ENCODE measurements at places on chromosomes 2 and 18. TPM values are rescaled to one million over a fixed set of nuclear protein-coding genes. Genes with fewer than 3 reads are reported as not detected.

- peak; percentile 93 for DNase-seq
Measured at GRCh38 chr2:70029814-70030409, 57.4 kb upstream of the PCBP1 start.

DNA sequence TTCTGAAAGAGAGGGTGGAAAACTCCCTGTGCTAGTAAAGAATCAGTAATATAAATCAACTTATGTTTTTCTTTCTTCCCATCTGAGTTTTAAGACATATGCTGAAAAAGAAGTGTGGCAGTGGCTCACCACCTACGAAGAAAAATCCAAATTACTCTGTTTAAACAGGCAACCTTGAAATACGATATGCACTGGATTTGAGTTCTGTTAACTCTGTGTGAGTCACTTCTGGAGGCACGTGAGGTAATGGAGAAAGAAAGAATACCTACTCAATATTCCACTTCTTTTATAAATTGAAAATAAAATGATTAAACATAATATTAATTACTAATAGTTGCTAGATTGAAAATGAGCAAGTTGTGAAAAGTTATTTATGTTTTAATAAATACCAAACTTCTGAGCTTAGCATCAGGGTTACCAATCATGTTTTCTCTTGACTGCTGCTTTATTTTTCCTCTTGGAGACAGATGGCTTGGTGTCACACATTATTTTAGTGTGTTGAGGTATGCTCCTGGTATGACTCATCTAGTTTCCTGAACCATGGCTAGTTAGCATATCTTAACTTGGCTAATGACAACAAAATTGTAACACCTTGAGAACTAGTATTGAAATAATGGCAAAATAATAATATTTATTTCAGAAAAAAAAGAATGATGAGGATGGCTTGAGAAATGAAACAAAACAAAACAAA is 1705.5 kb upstream of the PIK3C3 start:
- DNase-seq: no peak

GRCh38 chr2:206798000-206798399 is 32.6 kb downstream of the FASTKD2 start:
- no peak for DNase-seq

DNA sequence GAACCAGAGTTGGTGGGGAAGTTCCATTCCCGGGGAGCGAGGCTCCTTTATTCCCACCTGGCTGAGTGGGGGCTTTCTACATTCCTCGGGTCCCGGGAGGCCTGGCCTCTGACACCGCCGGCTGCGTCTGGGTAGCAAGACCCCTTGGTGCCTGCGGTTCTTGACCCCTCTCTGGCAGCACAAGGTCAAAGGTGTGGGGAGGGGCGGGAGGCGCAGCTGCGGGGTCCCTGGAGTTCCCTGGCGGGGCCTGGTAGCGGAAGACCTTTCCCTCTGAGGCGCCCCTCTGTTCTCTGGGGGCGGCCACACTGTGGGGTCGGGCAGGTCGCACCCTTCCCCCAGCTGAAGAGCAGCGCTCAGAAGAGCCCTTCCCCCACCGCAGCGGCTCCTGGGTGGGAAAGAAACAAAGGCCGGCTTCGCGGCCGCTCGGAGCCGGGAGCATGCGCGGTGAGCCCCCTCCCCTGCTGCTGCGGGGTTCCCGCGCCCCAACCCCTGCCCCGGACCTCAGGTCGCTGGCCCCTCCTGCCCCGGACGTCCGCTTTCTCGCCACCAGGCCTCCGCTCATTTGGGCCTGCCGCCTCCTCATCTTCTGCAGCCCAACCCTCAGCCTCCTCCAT is 146.3 kb downstream of the ANKRD44 start:
- DNase-seq: no peak

DNA sequence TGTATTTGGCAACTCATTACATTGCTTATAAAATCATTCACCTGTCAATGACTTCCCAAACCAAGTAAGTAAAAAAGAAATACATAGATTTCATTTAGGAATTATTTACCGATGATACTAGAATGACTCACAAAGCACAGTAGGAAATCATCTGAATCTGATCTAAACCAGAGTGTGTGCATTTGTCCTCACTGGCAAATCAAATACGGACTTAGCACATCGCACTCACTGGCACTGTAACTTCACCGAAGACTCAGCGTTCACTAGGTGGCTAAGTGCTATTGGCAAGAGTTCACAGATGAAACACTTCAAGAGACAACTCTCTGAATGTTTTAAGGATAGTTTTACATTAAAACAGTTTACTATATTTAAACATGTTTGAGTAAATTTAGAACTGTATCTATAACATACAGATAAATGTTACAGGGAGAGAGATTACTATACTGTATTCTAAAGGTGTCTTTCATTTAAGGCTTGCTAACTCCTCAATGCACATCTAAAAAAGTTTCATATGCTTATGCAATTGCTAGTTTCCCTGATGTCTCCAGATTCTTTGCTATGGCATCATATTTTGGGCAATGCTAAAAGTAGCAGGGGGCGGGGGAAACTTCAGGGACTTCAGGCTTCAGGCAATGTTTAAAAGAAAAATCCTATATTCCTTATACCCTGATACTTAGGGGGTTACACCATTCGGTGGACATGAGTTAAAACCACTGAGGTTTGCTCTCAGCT is 48.8 kb downstream of the STK39 start:
- DNase-seq: no peak

DNA sequence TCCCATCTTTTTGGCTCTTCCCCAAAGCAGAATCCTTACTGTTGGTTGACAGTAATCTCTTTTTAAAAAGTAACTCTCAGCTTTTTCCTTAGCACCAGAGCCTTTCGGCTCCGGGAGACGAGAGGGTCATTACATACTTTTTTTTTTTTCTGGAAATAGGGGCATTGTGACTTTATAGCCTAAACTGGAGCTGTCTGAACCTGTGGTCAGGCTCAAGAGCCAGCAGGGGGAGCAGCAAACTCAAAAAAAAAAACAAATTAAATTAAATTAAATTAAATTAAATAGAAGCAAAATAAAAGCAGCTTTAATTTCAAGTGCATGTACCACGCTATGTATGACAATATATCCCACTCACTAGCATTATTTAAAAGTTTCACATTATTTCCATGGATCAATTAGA is 156.6 kb downstream of the DTNA start:
- no peak for DNase-seq

DNA sequence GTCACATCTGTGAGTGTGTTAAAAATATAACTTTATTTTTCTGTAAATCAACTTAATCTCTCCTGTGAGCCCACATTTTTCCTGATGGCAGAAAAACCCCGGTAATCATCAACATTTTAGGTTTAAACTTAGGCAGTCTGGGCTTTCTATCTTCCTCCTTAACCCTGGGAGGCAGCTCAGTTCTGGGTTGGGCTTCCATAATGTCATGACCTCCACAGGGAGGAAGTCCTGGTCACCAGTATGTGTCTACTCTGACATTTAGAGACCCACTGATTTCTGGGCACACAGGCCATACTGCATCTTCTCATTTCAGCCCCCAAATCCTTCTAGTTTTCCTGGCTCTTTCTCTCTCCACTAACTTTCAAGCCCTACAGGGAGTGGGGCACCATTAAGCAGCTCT is 181.2 kb downstream of the DYSF start:
- no peak for DNase-seq

MYO5B gene
- total RNA-seq: 53.1 TPM

BAZ2B gene
- total RNA-seq: 54.7 TPM

DNAJC5G gene
- total RNA-seq: not detected

DSG4 gene
- 0.22 TPM for total RNA-seq

ABCA12 gene
- 98.8 TPM for total RNA-seq

TSPYL6 gene
- not detected for total RNA-seq

SLC9A4 gene
- total RNA-seq: 0.74 TPM

Measured in lower leg skin (tissue), 4 donors.